ENCODE measurements at places on chromosomes 2 and 18. TPM values are rescaled to one million over a fixed set of nuclear protein-coding genes. Genes with fewer than 3 reads are reported as not detected.
A peak's percentile ranks its signal among the peaks of the same experiment; 100 is the strongest.

- peak; percentile 11 for DNase-seq
Observed at GRCh38 chr2:57899898-57900297, 146.7 kb upstream of the VRK2 start.

GRCh38 chr2:102063941-102064678, 72.3 kb downstream of the IL1R2 start:
- DNase-seq = peak; percentile 92

GRCh38 chr2:219613461-219614070, 13.9 kb upstream of the SLC4A3 start:
- no peak for DNase-seq

DNA sequence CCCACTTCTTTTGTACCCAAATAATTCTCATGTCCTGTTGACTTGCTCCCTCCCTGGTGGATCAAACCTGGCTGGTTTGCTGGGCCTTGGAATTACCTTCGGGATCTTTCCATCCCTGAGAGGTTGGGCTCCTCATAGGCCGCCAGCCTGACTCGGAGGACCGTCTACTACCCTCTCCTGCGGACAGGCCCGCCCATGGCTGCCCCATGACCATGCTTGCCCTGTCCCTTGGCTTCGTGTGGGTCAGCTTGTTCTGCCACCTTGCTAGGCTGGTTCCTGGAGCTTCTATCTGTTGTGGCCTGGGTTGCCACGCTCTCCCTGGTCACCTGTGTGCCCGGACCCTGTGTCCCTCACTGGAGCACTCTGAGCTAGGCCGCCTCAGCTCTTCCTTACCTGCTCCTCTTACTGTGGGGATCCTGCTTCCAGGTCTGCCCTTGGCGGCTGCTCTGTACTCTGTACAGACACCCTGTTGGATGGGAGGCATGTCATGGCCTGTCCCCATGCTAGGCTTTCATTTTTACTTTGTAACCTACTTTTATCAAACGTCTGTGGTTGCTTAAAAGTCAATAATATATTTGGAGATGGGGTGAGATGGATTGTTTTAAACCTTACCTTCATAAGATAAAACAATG, 29.7 kb upstream of the FHL2 start:
- DNase-seq = no peak

DNA sequence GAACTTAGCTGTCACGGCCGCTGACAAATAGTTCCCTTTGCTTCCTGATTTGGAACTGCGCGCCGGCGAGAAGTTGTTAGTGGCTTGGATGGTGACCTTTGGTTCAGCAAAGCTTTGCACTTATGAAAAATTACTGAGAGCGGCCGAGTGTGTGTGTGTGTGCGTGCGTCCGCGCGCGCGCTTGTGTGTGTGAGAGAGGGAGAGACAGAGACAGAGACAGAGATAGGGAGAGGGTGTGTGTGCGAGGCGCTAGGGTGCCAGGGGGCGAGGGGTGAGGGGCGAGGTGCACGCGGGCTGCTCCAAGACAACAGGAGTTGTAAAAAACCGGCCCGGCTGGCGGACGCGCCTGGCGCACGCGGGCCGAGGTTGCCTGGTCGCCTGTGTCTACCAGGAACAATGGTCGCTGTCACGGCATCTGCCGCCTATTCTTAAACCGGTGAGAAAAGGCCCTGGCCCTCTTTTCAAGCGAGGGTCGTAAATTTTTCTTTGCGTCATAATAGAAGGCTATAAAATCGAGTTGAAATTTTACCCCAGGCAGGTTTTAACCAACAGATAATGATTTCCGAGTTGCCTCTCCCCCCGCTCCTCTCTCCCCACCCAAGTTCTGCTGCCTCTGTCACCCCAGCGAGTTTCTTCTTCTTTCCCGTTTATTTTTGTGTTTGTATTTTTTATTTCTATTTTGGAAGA, 535 bp downstream of the HOXD3 start:
- DNase-seq = peak; percentile 18

DNA sequence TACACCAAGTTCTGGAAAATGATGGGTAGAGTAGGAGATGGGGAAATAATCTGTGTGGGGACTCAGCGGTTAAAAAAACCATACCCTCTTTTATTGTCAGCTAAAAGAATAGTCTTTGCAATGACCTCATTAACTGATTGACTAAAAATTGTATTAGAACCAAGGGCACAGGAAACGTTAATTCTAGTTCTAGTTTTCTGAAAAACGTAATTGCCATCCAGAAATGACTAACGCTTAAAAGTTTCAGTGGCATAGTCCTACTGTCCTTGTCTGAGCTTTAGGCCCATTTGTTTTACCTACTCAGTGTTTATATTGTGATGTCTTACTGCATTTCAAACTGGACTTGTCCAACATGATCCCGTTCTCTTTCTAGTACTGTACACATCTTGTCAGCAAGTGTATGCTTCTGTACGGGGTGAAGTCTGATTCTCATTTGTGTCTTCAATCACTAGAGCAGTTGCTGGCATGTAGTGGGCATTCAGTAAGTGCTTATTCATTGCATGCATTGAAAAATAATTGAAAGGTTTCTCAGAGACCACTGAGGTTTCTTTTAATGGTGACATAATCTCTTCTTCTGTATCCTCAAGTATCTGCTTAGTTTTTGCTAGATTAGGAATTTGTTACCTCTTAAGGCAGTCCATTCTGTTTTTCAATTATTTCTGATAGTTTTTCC, 81.5 kb downstream of the ZNF407 start:
- no peak for DNase-seq

DNA sequence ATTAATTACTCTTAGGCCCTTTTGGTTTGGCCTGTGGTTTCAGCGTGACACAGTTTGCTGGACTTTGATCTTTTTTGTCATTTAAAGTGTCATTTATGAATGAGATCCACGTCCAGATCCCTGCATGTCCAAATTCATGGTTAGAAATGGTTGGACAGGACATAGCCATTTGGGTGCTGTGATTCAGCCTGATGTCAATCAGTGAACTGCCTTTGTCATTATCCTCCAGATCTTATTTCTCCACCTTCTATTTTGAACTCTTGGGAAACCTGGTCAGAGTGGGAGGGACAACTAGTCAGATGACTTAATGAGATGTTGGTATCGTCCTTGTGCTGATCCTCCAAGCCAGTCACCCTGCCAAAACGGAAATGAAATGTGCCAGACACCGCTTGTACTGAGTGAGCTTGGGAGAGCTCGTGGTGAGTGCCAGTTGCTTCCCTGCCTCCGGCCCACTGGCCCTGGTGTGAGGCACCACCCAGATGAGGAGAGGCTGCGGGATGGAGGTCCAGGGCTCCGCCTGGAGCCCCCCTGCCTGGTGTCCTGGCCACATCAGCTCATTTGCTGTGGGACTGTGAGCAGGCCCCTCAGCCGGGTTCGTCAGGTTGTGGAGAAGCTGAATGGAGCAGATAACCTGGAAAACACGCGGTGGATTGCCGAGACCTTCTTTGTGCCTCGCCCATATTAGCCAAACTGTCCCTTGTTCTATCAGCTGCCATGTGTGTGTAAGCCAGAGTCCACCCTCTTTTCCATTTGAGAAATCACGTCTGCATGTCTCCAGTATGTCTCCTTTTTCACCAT, 70.1 kb downstream of the DGKD start:
- DNase-seq = peak; percentile 96

DNA sequence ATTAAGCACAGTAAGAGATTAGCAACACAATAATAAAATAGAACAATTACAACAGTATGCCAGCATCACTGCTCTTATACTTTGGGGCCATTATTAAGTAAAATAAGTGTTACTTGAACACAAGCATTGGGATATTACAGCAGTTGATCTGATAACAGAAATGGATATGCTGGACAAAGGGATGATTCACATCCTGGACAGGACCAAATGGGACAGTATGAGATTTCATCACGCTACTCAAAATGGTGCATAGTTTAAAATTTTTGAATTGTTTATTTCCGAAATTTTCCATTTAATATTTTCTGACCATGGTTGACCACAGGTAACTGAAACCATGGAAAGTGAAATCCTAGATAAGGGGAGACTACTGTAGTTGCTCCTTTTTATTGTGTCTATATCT, 138.2 kb downstream of the UBR3 start:
- no peak for DNase-seq

DNA sequence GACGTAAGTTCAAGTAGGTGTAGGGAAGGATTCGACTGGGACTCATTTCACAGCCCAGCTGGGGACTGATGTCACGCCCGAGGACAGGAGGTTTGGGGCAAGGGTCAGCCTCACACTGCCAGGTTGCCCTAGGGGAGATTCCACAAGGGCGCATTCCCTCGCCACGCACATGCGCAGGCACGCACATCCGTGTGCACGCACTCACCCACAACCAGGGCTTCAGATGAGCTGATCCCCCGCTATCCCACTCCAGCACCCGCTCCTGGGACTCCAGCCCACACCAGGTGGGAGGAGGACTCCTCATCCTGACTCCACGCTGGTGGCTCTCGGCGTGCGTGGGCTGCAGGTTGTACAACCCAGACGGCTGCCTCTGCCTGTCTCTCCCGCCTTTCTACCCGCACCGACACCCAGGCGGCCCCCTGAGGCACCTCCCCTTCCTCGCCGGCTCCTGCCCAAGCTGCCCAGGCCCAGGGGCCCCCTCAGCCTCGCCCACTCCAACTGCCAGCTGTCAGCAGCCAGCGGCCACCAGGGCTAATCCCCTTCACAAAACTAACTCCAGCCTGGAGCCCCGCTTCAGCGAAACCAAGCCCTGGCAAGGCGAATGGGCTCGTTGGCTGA, 47.8 kb upstream of the FOSL2 start:
- no peak for DNase-seq

DNA sequence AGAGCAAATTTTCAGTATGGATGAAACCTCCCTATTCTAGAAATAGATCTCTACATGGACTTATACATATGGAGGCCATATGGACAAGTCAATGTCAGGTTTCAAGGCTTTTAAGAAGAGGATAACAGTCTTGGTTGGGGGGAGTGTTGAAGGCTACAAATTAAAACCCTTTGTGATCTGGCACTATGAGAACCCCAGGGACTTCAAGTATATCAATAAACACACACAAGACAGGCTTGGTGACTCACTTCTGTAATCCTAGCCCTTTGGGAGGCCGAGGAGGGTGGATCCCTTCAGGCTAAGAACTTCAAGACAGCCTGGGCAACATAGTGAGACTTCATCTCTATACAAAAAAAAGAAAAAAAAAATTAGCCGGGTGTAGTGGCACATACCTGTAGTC, 127.2 kb upstream of the SP5 start:
- peak; percentile 18 for DNase-seq

- peak; percentile 40 for DNase-seq
Observed at GRCh38 chr2:46748735-46749531, 166.7 kb downstream of the MCFD2 start.

- DNase-seq = no peak
Observed at GRCh38 chr2:207766041-207766551, 3.6 kb downstream of the FZD5 start.

Gene HOXD1
- total RNA-seq = not detected

Gene KLF7
- total RNA-seq = 12.2 TPM

Measured in myocyte (in vitro differentiated cells).